Dermis blood vessel endothelial cell (primary cell): ENCODE measurements at places on chromosomes 3 and 15. TPM values are rescaled to one million over a fixed set of nuclear protein-coding genes. Genes with fewer than 3 reads are reported as not detected.

Gene BTD
- total RNA-seq: 35.4 and 49.2 TPM in 2 replicates

Gene CEP70
- 16.9 and 18.0 TPM in 2 replicates for total RNA-seq

Gene RTP1
- not detected in 2 replicates for total RNA-seq

Gene SLC28A2
- not detected in 2 replicates for total RNA-seq

Gene ZNF80
- total RNA-seq: not detected in 2 replicates

Gene FAM107A
- total RNA-seq: 2.9 and 9.3 TPM in 2 replicates

Gene RPL32
- total RNA-seq: 632 and 1,383 TPM in 2 replicates

Gene TMEM207
- not detected in 2 replicates for total RNA-seq

Gene HAPLN3
- 52.2 and 95.6 TPM in 2 replicates for total RNA-seq
